ENCODE measurements at places on chromosomes 13 and 19.

GRCh38 chr19:45878043-45878794, 7.7 kb downstream of the IRF2BP1 start:
- no peak for DNase-seq

GRCh38 chr13:102688306-102688973, 6.4 kb downstream of the METTL21C start:
- DNase-seq, result no peak

- DNase-seq, result no peak
These were observed 95.6 kb upstream of the HTR2A start for GRCh38 chr13:46992383-46992952.

DNA sequence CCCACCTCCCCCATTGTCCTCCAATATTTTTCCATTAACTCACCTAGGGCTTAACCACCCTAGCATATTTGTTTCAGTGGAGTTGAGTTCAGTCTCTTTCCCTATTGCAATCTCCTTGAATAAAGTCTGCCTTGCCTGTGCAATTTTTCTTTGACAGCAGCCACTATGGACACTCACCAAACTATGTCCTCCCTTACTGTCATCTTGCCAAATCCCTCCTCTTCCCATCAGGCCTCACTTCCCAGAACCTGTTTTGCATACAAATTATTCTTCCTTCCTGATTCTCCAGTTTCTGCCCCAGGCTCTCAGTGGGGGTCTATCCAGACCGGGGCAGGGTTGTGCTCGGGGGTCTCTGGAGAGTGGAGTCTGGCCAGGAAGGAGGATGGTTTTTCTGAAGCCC, 2.2 kb upstream of the LYPD5 start:
- DNase-seq, result no peak

- no peak for DNase-seq
These were observed 3.4 kb upstream of the CILP2 start for GRCh38 chr19:19534556-19535265.

- no peak for DNase-seq
These were observed 239.5 kb downstream of the EFNB2 start for GRCh38 chr13:106295971-106296370.

DNA sequence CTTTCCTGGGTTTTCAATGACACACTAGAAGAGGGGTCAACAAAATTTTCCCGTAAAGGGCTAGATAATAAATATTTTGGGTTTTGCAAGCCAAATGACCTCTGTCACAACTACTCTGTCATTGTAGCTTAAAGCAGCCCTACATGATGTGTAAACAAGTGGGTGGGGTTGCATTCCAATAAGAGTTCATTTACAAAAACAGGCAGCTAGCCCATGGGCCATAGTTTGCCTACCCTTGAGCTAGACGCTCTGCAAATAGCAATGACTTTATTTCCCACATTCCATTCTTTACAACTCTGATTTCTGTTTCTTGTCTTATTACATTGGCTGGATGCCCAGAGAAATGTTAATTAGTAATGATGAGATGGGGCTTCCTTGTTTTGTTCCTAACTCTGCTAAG, 76.0 kb downstream of the ZNF557 start:
- no peak for DNase-seq

DNA sequence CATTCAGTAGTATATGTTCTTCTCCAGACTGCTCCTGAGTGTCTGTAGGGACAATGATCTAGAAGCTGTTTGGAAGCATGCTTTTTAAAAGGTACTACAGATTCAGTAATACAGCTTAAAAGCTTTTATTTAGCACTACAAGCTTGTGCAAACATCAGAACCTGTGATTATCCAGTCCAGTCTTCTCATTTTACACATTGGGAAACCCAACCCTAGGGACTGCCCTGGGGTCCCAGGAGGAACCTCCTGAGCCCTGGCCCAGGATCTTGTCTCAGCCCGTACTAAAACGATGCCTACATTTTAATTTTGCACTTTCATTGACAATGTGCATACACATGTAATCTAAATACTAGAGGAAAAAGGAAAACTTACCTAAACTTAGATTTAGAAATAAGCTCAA, 12.5 kb downstream of the DOCK9 start:
- DNase-seq, result no peak

DNA sequence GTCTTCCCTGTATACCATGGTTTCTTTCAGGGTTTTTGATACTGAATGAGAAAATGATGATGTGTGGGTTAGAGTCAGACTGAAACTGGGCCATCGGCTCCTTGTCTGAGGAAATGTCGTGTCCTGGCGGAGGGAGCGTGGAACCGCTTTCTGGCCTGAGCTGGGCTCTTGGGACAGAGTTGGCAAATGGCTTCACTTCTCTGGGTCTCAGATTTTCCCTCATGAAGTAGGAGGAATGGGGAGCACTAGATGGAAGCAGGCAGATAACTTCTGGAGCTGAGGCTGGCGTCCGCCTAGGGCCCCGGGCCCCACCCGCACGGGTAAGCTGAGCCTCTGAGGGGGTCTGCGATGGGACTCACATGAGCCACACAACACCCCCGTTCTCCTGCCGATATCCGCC, 133.3 kb upstream of the WASF3 start:
- DNase-seq, result no peak

DNA sequence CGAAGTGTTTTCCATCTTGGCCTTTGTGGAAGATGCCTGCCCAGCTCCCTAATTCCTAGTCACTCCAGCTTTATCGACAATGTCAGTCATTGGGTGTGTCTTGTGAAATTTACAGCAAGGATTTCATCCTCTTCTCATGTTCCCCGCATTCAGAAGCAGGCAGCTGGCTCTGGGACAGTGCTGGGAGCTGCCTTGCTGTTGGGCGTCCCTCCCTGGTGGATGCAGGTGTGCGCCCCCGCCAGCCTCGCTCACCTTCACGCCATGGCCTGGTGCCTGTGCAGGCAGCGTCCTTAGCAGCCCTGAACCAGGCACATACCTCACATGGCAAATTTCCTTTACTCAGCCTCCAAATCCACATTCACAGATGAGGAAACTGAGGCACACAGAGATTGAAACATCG, 39.7 kb upstream of the TFDP1 start:
- DNase-seq, result no peak

DNA sequence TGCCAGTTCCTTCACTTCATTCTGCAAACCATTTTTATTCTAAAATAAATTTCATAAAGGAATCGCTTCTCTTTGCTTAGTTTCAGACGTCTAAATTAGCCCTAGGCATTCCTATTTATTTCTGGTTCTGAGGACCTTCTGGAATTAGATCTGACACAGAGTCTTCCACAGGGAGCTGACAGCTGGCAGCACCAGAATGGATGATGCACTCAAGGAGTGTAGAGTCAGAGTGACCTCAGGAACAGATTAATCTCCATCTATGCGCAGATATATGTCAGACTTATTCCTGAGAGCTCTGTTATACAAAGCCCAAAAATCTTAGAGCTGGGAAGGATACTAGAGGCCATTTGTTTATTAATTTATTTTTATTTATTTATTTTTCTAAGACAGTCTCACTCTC, 450.8 kb downstream of the HS6ST3 start:
- DNase-seq, result no peak

DNA sequence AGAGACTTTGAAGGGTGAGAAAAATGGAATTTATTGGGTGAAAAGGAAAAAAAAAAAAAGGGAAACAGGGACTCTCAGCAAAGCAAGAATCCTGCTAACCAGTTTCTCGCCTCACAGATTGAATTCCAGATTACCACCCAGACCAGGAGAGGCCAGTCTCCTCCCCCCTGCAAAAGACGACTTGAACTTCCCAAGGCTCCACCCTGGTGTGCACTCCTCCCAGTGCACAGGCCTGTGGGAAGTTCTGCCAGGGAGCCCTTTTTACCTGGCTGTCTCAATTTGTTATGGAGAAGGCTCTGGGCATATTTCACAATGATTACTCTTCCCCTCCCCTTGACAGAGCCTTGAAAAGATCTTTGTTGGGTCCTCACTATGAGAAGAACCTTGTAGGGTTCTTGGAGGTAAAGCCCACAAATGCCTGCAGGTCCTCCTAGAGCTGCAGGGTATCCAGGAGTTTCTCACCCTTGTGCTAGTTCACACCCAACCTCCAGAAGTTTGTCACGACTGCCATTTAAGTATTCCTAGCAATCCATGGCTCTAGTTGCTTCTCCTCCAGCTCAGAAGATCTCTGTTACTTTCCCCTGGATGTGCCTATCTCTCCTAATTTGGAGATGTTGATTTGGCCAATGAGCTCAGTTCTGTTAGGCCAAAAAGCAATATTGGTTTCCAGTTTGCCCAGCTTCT, 229.8 kb upstream of the TMTC4 start:
- DNase-seq, result no peak

- no peak for DNase-seq
These were observed 29.1 kb downstream of the BRD4 start for GRCh38 chr19:15303105-15303780.
